ENCODE measurements at places on chromosomes 4 and X.

DNA sequence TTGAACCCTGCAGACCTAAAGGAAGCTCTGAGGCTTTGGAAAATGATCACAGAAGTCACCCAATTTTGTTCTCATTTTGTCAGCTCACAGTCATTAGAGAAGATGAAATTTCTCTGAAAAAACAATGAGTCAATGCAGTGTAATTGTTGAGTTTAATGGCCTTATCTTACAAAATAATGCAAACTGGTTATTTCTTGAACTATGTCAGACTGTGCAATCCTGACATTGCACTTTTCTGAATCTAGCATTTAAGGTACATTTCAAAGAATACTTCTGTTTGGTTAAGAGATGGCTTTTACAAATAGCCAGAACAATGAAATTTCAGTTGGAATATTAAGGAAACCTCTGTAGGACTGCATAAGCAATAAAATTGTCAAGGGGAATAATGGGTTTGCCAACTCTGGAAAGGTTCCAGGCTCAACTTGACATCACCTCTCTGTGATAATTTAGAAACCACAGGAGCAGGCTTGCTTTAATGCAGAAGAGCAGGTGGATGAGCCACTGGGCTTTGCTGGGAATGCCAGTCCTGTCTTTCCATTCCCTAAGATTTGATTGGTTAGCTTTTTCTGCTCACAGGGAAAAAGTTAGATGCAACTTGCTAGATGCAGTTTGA is 222.8 kb downstream of the FRMPD4 start:
- no peak for DNase-seq

GRCh38 chr4:25310803-25311166 is 1.8 kb upstream of the ZCCHC4 start:
- DNase-seq = no peak

DNA sequence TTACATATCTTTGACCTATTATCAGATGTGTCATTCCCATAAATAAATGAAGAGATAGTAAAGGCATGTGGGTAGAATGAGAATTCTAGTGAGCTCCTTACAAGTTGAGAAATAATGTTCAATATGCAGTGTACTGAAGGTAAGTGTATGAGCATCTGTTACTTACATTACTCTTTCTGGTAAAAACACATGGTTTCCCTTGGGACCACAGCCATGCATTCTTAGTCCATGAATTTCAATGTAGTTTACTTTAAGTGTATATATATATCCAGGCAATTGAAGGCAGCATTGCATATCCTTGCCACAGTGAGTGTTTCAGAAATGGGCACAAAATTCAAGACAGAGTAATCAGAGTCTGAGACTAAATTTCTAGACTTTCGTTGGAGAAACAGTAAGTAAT is 277.2 kb downstream of the CXXC4 start:
- DNase-seq = no peak

- peak; percentile 32 for DNase-seq
These were observed 147.5 kb downstream of the DLG3 start for GRCh38 chrX:70592091-70592490.

Data from inflammatory macrophage treated with lipopolysaccharide for 1 hour (primary cell).